ENCODE measurements at places on chromosomes 11 and 22. TPM values are rescaled to one million over a fixed set of nuclear protein-coding genes. Genes with fewer than 3 reads are reported as not detected.

Gene CEP126
- polyA plus RNA-seq, result 14.7 TPM

DNA sequence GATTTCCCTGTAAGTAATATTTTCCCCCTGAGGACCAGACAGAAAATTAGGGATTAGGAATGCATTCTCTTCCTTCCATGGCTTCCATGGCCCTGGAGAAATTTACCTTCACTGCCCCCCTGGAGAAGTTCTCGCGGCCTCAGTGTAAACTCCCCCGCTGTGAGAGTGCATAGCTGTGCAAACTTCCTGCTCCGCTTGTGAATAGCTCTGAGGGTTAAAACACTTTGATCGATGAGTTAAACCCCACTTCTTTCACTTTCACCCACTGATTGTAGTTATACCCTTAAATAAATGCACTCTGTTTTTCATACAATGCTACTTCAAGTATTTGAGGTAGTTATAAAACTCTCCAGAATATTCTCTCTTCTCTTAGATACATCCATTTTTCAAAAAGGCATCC is 190.8 kb downstream of the DSCAML1 start:
- no peaks in the 10 kb centered on the region for H3K36me3 ChIP-seq
- H3K27ac ChIP-seq, result no peak overlapping the region
- DNase-seq, result no peak
- H3K4me1 ChIP-seq, result no peaks in the 10 kb centered on the region
- H3K27me3 ChIP-seq, result no peaks in the 10 kb centered on the region
- H3K4me3 ChIP-seq, result no peak overlapping the region

DNA sequence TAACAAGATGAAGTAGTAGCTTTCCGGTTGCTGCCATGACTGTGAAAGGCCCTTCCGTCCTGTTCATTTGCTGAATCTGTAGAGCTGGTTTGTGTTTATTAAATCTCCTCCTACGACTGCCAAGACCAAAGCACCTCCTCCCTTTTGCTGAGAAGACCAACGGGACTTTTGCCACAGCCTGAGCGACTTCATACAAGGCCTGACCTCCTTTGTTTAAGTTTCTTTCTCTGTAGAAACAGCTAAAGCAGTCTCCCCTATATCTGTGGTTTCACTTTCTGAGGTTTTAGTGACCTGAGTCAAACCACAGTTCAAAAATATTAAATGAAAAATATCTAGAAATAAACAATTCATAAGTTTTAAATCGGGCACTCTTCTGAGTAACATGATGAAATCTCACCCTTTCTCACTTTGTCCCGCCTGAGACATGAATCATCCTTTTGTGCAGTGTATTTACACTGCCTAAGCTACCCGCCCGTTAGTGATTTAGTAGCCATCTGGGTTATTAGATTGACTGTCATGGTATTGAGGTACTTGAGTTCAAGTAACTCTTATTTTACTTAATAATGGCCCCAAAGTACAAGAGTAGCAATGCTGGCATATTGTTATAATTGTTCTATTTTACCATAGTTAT is 119.1 kb upstream of the LRRC4C start:
- no peaks in the 10 kb centered on the region for H3K36me3 ChIP-seq
- no peak overlapping the region for H3K27ac ChIP-seq
- H3K4me3 ChIP-seq, result no peak overlapping the region
- no peaks in the 10 kb centered on the region for H3K27me3 ChIP-seq

DNA sequence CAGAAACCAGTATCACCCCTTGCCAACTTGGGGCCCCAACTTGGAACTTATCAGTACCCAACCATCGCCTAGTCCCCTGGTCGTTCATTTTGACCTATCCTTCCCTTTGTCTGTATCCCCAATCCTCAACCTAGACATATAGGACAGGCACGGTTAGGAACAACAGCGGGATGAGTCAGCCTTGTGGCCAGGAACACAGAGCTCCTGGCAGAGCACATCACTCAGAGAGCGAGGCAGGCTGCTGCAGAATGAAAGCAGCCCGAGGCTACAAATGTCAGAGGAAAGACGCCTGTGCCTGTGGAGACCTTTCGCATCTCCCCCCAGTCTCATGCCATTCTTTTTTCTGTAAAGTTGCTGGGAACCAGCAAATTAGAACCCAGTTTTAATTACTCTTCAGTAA is 14.6 kb downstream of the DKK3 start:
- no peaks in the 10 kb centered on the region for H3K27me3 ChIP-seq
- no peak overlapping the region for H3K27ac ChIP-seq
- no peak overlapping the region for H3K4me3 ChIP-seq
- H3K36me3 ChIP-seq, result peaks cover 2% of the 10 kb centered on the region
- no peaks in the 10 kb centered on the region for H3K4me1 ChIP-seq
- no peak for DNase-seq

GRCh38 chr11:1546536-1547466 is 25.3 kb downstream of the DUSP8 start:
- no peaks in the 10 kb centered on the region for H3K36me3 ChIP-seq
- no peak overlapping the region for H3K4me3 ChIP-seq

Gene DDI1
- polyA plus RNA-seq, result not detected

GRCh38 chr11:120398132-120398531 is 61.9 kb downstream of the ARHGEF12 start:
- no peak for DNase-seq
- no peak overlapping the region for H3K27ac ChIP-seq
- no peaks in the 10 kb centered on the region for H3K4me1 ChIP-seq
- H3K36me3 ChIP-seq, result no peaks in the 10 kb centered on the region
- no peaks in the 10 kb centered on the region for H3K27me3 ChIP-seq
- no peak overlapping the region for H3K4me3 ChIP-seq

Gene ANO1
- polyA plus RNA-seq, result 25.5 TPM

Gene LINC01488
- polyA plus RNA-seq, result not detected

DNA sequence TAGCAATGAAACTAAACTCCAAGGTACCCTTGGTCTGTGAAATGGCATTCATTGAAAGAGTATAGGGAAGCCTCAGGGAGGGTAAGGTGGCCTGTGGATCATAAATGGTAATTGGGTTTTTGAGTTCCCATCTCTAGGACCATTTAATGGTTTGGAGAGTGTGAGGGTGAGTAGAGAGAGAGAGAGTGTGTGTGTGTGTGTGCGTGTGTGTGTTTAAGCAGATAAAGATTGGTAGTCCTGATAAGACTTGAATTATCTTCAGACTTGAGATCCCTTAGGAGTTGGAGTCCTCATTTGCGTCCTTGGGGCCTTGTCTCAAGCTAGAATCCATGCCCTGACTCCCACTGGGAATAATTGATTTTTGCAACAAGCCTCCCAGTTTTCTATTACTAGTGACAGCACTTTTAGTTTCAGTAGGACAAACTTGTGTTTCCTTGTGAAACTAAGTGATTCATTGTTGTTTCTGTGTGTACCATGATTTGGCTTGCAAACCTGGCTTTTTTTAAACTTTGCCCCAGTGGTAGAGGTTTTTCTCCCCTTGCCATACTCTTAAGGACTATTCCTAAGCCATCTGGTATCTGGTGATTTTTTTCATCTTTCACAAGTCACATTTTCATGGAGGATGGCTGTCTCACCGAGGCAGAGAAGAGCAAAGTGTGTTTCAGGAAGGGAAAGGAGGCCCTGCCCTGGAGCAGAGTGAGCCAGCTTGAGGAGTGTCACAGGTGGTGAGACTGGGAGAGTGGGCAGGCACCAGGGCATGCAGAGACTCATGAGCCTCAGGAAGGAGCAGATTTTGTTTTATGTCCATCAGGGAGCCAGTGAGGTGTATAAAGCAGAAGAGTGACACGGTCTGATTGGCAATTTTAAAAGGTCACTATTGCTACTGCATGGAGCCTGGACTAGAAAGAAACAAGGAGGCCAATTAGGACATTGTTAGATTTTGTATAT is 26.7 kb downstream of the ALKBH3 start:
- no peak overlapping the region for H3K4me3 ChIP-seq
- no peaks in the 10 kb centered on the region for H3K36me3 ChIP-seq
- no peak overlapping the region for H3K27ac ChIP-seq
- H3K27me3 ChIP-seq, result no peaks in the 10 kb centered on the region
- H3K4me1 ChIP-seq, result no peaks in the 10 kb centered on the region

DNA sequence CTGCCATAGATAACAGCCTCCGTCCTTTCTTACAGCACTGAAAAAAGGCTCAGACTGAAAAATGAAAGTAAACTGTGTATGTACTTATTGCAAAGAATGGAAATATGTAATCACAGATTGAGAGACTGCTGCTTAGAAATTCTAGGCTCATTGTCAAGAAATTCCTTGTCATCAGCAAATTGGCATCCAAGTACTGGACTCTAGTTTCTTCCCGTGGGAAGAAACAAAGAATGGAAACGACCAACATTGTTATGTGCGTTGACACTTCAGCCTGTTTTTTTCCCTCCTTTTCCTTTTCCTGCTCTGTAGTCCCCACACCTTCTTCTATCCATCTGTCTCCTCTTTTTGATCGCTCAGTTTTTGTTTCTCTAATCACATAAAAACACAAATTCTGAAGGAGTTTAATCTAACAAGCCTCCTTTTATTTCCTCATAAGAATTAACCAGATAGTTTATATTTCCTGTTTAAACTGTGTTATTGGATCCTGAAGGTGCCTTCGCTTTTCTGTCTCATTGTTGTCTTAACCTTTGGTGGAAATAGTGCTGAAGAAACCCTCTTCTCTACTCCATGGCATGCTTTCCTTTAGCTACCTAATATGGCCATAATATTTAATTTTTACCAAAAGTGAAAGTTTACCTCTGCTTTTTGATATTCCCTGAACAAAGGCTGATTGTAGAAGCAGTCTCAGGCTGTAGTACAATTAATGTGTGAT is 20.0 kb upstream of the CASP12 start:
- H3K4me1 ChIP-seq, result no peaks in the 10 kb centered on the region
- no peaks in the 10 kb centered on the region for H3K36me3 ChIP-seq
- no peaks in the 10 kb centered on the region for H3K27me3 ChIP-seq
- peak overlapping the region; percentile 81 for H3K4me3 ChIP-seq
- DNase-seq, result no peak
- H3K27ac ChIP-seq, result peak overlapping the region; percentile 67

Gene MOGAT2
- polyA plus RNA-seq, result 0.15 TPM

GRCh38 chr11:123547180-123547579 is 107.2 kb downstream of the SCN3B start:
- H3K27ac ChIP-seq, result no peak overlapping the region
- no peaks in the 10 kb centered on the region for H3K27me3 ChIP-seq
- no peaks in the 10 kb centered on the region for H3K36me3 ChIP-seq
- DNase-seq, result no peak
- no peaks in the 10 kb centered on the region for H3K4me1 ChIP-seq
- H3K4me3 ChIP-seq, result no peak overlapping the region

Gene MISFA
- polyA plus RNA-seq, result 0.95 TPM

DNA sequence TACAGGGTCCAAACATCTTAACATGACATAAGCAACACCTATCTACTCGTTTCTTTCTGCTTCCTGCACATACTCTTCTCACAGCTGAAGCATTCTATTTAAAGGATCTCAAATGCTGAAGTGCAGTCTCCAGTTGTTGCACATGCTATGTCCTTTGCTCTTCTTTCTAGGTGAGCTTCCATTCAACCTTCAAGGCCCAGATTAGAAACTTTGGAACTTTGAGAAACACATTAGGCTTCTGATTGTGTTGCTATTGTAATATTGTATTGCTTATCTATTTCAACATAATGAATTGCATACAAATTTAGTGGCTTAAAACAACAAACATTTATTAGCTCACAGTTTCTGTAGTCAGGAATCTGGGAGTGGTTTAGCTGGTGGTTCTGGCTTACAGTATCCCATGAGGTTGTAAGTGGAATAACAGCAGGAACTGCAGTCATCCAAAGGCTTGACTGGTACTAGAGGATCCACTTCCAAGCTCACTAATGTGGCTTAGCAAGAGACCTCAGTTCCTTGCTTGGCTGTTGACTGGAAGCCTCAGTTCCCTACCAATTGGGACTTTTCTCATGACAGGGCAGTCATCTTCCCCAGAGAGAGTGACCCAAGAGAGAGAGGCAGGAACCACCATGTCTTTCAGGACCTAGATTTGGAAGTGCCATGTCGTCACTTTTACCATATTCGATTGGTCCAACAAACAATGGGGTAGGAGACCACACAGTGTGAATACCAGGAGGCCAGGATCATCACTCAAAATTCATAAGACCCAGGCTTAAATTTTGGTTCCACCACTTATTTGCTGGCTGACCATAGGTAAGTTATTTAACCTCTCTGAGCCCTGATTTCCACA is 27.2 kb upstream of the RASSF10 start:
- no peak overlapping the region for H3K27ac ChIP-seq
- DNase-seq, result no peak
- no peaks in the 10 kb centered on the region for H3K36me3 ChIP-seq
- no peaks in the 10 kb centered on the region for H3K4me1 ChIP-seq
- no peak overlapping the region for H3K4me3 ChIP-seq

DNA sequence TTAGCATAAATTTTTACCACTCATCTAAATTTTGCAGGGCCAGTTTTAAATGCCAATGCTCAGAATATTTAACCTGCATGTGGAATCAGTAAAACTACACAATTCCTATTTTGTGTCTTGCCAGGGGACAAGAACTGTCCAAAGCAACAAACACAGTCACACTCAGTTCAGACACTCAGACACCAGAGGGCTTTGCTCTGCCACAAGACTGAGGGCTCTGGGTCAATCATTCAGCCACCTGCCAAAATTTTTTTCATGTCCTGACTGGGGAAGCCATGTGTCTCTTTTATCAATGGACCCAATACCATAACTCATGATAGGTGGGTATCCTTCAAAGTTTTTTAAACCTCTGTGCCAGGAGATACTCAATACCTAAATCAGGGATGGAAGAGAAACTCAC is 304.0 kb upstream of the ANO3 start:
- H3K4me3 ChIP-seq, result no peak overlapping the region
- no peaks in the 10 kb centered on the region for H3K4me1 ChIP-seq
- DNase-seq, result no peak
- H3K27me3 ChIP-seq, result no peaks in the 10 kb centered on the region

DNA sequence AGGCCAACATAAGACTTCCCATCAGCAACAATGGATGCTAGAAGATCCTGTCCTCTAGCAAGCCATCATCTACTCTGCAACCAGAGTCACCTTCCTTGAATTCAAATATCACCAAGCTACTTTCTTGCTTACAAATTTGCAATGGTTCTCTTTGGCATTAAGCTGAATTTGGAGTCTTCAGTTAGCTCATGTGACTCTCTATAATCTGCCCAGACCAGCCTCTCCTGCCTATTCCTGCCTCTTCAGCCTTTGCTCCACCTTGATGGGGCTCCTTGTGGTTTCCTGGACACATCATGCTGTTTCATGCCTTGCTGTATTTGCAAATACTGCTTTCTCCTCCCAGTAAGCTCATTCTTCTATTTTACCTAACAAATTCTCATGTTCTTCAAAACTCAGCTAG is 82.3 kb downstream of the RASSF10 start:
- no peaks in the 10 kb centered on the region for H3K36me3 ChIP-seq
- no peaks in the 10 kb centered on the region for H3K4me1 ChIP-seq
- H3K27ac ChIP-seq, result no peak overlapping the region
- H3K27me3 ChIP-seq, result no peaks in the 10 kb centered on the region
- no peak for DNase-seq

DNA sequence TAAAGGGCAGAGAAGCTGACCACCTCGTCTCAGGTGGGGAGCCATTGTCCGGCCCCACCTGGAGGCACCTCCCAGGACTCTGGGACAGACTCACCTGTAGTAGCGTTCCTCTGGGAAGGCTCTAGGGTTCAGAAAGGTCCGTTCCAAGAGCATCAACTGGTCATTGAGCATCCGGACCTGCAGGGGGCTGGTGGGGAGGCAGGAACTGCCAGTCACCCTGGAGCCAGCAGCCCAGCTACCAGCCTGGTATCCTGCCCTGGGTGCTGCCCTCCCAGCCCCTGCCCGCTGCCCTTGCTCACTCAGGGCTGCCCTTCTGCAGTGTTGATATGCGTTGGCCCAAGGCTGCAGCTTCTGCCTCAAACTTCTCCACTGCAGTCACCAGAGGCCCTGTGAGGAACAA is 4.7 kb downstream of the SAC3D1 start:
- H3K27me3 ChIP-seq, result no peaks in the 10 kb centered on the region
- H3K4me3 ChIP-seq, result no peak overlapping the region
- H3K4me1 ChIP-seq, result no peaks in the 10 kb centered on the region
- DNase-seq, result no peak
- no peaks in the 10 kb centered on the region for H3K36me3 ChIP-seq
